ENCODE measurements at places on chromosomes 7 and 10. TPM values are rescaled to one million over a fixed set of nuclear protein-coding genes. Genes with fewer than 3 reads are reported as not detected.

SMO gene
- 36.0 TPM for total RNA-seq

FFAR4 gene
- 2.7 TPM for total RNA-seq

SPOCK2 gene
- 3.0 TPM for total RNA-seq

BNIP3 gene
- total RNA-seq = 16.5 TPM

HECW1 gene
- total RNA-seq = 1.7 TPM

RNF32 gene
- 26.0 TPM for total RNA-seq

ADO gene
- 34.1 TPM for total RNA-seq

CADPS2 gene
- 3.6 TPM for total RNA-seq

ELMO1 gene
- total RNA-seq = 1.1 TPM

CPA4 gene
- 0.59 TPM for total RNA-seq

CTAGE4 gene
- not detected for total RNA-seq

LRRD1 gene
- total RNA-seq = not detected

LAMB1 gene
- 418 TPM for total RNA-seq

EPO gene
- total RNA-seq = 1.1 TPM
